ENCODE measurements at places on chromosomes 3 and 15.

GRCh38 chr3:116154389-116154788, 290.9 kb downstream of the LSAMP start:
- DNase-seq = no peak

GRCh38 chr3:66363148-66363547, 137.7 kb downstream of the LRIG1 start:
- DNase-seq = no peak

- no peak for DNase-seq
Observed at GRCh38 chr3:69999140-70000027, at the start of gene SAMMSON. Gene SAMMSON (plus strand): TSS chr3:69999733.

DNA sequence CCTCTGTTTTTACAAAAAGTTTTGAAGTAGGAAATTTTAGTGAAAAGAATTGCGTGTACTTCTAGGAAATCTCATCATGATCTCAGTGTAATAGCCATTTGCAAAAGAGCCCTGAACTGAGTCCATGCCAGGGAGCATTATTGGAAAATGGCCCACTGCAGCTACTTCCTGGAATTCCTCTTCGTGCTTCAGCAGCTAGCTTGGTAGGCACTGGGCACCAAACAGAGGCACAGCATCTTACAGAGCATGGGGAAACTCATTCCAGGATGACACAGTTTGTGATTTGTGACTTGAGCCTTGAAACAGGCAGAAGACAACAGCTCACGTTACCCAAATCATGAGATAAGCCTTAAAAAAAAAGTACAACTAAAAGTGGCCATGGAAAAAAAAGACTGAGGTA, 179.1 kb downstream of the WDR72 start:
- DNase-seq = no peak

DNA sequence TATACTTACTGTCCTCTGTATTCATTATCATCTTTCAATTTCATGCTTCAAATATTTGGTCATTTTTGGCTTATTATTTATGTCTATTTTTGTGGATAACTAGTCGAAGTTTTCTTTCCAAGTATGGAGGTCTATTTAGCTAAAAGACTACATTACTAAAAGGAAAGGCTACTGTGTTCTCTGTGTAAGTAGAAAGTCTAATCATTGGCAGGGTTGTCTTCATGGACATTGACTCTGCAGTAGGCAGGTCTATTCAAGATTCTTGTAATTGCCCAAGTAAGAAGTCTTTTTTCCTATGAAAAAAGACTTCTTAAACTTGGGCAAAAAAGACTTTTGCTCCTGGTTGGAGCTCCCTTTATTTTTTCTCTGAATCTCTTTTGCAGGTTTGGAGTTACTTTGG, 368.6 kb upstream of the GRM7 start:
- DNase-seq = no peak

GRCh38 chr3:175729466-175729865, 870.3 kb downstream of the NAALADL2 start:
- no peak for DNase-seq

DNA sequence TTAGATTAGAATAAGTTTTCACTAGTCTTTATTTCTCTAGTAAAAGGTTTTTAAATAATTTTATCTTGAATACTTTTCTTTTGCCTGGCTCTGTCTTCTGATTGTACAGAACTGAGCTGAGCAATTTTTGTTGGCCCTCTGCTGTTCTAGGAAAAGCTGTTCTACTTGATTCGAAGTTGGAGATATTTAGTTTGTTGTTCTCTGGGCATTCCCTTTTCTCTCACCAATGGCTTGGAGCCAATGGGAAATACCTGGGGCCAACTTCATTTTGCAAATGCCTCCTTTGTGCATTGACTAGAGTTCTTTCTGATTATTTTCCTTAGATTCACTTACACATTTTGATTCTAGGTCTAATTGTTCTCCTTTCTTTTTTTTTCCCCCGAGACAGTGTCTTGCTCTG, 16.5 kb downstream of the ABHD5 start:
- DNase-seq = no peak

GRCh38 chr3:197209366-197210260, 88.8 kb downstream of the DLG1 start:
- DNase-seq = no peak

- DNase-seq = no peak
Observed at GRCh38 chr3:72675243-72675642, 173.0 kb downstream of the SHQ1 start.

DNA sequence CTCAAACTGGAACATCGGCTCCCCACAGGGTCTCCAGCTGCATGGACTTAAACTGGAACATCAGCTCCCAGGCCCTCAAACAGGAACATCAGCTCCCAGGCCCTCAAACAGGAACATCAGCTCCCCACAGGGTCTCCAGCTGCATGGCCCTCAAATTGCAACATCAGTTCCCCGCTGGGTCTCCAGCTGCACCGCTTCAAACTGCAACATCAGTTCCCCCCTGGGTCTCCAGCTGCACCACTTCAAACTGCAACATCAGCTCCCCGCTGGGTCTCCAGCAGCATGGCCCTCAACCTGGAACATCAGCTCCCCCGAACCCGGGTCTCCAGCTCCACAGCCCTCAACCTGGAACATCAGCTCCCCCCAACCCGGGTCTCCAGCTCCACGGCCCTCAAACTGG, 82.0 kb downstream of the TFRC start:
- no peak for DNase-seq

GRCh38 chr3:31724651-31725050, 191.9 kb downstream of the STT3B start:
- no peak for DNase-seq

- no peak for DNase-seq
Observed at GRCh38 chr3:136728473-136728872, 23.7 kb downstream of the STAG1 start.

GRCh38 chr15:100194996-100195395, 146.8 kb downstream of the ADAMTS17 start:
- no peak for DNase-seq

GRCh38 chr3:158127250-158128219, 17.6 kb downstream of the RSRC1 start:
- no peak for DNase-seq

DNA sequence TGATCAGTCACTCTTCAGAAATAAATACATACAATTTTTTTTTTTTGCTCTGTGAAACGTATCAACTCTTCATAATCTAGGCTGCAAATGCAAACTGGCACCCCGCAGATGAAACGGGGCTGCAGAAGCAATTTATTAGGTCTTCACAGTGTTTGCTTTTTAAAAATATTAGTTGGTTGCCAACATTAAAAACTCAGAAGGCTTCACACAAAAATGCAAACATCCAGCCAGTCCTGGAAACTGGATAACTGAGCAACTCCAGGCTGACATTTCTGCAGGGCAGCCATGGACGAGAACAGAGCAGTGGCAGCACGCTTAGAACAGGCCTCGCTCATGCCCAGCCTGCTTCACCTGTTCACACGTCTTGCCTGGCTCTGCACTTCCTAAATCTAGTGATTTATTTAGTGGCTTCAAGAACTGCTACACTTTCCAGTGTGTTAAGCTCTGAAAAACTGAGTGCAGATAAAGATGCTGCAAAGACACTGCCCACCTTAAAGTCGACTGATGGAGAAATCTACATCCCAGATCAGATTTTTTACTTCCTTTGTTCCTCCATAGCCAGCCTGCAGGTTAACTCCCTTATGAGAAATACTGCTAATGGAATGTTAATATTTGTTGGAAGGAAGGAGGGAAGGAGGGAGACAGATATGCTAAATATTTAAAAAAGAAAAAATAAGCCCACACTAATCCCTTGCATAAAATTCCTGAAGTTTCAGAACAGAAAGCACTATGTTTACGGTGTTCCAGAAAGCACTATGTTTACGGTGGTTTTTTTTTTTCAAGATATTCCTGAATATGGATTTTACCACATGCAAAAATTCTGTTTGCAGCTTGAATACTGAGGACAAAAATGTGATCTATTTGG, 53.6 kb downstream of the SETMAR start:
- DNase-seq = no peak

- DNase-seq = no peak
Observed at GRCh38 chr3:127238602-127239001, 45.7 kb downstream of the PRR23E start.

GRCh38 chr3:172236771-172237742, 197.7 kb downstream of the FNDC3B start:
- DNase-seq = no peak

DNA sequence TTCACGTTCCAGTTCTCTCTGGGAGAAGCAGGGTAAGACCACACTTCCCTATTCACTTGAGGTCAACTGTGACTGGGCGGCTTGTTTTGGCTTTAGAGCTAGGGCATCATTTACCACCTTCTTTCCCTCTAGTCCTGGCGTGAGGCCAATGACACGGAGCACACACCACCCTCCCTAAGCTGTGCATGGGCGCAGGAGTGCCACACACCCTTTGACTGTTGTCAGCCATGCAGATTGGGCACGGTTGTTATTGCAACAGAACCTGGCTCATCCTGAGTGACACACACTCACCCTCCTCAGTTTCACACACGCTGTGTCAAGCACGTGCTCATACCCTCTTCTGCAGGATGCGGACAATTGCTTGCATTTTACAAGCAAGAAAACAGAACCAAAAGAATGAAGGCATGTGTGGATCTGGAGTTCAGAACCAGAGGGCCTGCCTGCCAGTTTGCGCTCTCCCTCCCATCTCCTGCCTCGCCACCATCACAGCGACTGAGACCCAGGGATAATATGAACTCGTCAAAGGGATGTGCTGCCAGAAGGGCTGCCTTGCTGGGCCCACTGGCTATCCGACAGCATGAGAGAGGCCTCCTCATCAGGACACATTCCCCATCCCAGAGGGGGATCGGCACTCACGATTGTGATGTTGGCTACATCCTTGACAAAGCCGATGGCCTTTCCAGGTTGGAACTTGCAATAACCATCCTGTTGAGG, 17.6 kb downstream of the CTSH start:
- no peak for DNase-seq

DNA sequence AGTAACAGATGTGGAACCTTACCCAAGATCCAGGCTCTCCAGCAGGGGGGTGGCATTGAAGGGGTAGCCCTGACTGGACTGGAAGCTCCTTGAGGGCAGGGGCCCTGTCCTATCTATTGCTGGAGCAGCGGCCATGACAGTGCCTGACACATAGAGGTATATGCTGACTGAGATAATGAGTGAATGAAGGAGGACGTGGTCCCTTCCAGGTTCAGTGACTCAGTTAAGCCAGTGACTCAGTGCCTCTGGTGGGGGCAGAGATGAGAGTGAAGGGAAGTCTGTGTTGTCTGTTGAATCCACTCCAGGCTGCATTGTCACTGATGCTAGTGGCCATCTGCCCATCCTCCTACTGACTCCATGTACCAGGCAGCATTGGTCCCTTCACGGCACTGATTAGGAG, 13.0 kb upstream of the CTXND1 start:
- DNase-seq = no peak

DNA sequence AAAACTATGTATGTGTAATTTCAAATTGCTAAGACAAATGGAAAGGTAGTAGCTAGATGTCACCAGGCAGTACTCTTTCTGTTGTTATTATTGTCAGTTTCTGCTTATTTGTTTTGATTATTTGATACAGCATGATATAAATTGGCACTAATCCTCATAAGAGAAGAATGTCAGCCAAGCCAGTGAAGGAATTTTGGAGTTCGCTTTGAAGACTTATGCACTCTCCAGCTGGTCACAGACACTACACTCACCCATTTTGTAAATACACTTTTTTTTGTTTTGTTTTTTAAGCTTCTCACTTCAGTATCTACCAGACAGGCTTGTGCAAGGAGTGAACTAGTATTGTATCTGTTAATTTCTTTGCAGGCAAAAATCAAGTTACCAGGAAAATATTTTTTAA, 180.2 kb upstream of the TTC14 start:
- no peak for DNase-seq
